ENCODE measurements at places on chromosomes 11 and 22. TPM values are rescaled to one million over a fixed set of nuclear protein-coding genes. Genes with fewer than 3 reads are reported as not detected.
A peak's percentile ranks its signal among the peaks of the same experiment; 100 is the strongest.

GRCh38 chr11:131185915-131186314 is 184.5 kb upstream of the NTM start:
- H3K27ac ChIP-seq = no peak overlapping the region
- H3K36me3 ChIP-seq = no peaks in the 10 kb centered on the region
- H3K27me3 ChIP-seq = peaks cover 37% of the 10 kb centered on the region
- no peak overlapping the region for H3K4me3 ChIP-seq

GRCh38 chr22:30781271-30781875 is 86.7 kb downstream of the OSBP2 start:
- no peaks in the 10 kb centered on the region for H3K36me3 ChIP-seq
- H3K4me1 ChIP-seq = peaks cover 30% of the 10 kb centered on the region
- no peaks in the 10 kb centered on the region for H3K27me3 ChIP-seq
- H3K27ac ChIP-seq = peak overlapping the region; percentile 77
- no peak overlapping the region for H3K4me3 ChIP-seq
- peak; percentile 15 for DNase-seq

Gene DDX25
- total RNA-seq = not detected

DNA sequence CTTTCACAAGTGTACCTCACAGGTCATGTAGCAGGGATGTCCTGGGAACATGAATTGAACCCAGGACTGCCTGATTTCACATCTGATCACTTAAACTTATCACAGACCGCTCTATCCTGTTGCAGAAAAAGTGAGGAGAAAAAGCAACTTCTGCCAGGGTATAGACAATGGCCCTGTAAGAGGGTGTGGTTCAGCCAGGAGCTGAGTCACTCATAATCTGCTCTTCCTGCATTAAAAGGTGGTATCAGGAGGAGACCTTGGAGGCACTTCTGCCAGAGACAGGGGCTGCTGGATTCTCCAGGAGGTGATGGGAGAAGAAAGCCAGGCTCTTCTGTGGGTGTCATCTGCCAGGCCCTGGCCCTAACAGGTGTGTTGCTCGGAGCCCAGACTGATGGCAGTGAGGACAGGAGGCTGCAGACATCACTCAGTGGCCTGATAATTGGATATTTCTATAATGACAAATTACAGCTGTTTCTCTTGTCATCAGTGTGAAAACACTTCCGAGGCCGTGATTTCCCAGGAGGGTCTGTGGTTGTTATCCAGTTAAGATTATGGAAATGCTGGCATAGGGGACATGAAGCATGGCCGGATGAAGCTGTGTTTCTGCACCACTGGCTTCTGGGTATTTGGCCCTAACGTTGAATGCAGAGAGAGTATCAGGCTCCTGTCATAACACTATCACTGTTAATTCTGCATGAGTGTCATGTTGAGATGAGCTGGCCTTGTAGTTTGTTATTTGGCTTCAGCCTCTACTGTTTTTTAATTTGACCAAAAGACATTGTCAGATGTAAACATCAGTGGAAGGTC is 125.1 kb upstream of the ZBED5 start:
- H3K36me3 ChIP-seq = no peaks in the 10 kb centered on the region
- no peak for DNase-seq
- H3K27ac ChIP-seq = no peak overlapping the region

Gene MS4A3
- total RNA-seq = not detected

DNA sequence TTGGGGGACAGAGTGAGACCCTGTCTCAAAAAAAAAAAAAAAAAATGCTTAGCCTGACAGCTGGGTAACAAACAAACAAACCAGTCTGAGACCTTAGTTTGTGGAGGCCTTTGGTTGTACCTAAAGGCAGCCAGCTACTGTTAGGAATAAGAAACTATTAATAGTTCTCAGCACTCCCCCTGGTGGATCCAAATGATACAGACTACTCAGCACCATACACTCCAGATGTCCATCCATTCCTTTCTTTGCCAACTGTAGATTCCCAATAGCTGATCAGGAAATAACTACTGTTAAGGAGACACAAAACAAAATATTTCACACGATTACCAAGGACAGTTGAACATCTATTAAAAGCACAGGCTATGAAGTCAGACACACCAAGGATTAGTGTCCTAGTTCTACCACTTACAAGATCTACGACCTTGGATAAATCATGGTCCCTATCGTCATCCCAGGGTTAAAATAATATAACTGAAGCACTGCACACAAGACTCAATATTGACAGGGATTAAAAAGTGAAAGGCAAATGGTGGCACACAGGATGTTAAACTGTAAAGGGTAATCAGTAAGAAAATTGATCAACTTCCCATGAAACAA is 17.2 kb downstream of the CLDN25 start:
- no peaks in the 10 kb centered on the region for H3K36me3 ChIP-seq
- no peaks in the 10 kb centered on the region for H3K27me3 ChIP-seq
- no peak overlapping the region for H3K4me3 ChIP-seq
- no peaks in the 10 kb centered on the region for H3K4me1 ChIP-seq
- DNase-seq = no peak
- no peak overlapping the region for H3K27ac ChIP-seq

DNA sequence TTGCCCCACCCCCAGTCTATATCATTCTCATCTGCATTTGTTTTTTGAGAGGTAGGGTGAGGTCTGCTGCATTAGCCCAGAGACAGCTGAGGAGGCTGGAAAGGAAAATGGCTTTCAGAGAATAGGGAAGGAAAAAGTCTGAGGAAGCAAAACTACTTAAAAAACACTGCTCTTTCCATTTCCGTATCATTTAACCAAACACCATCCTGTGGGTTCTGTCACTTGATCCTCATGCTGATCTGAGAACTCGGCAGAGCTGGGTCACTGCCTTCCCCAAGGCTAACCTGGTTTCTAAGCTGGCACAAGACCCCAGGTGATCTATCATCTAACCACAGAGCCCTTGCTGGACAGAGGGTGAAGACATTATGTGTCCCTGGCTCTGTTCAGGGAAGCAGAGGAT is 1.2 kb downstream of the FOLR2 start:
- 0 out of 2 replicates have a peak, but pooled peaks cover 4% of the 10 kb centered on the region for H3K27me3 ChIP-seq
- H3K27ac ChIP-seq = no peak overlapping the region

GRCh38 chr11:12704049-12704448 is 29.8 kb downstream of the TEAD1 start:
- no peak overlapping the region for H3K27ac ChIP-seq
- no peaks in the 10 kb centered on the region for H3K27me3 ChIP-seq
- DNase-seq = no peak
- H3K4me1 ChIP-seq = peaks cover 15% of the 10 kb centered on the region
- 0 out of 2 replicates have a peak, but pooled peaks cover 5% of the 10 kb centered on the region for H3K36me3 ChIP-seq

- no peak overlapping the region for H3K4me3 ChIP-seq
- no peak for DNase-seq
- peaks cover 66% of the 10 kb centered on the region for H3K27me3 ChIP-seq
These were observed 563.9 kb upstream of the B3GAT1 start for GRCh38 chr11:134975866-134976376.

- DNase-seq = no peak
- H3K4me1 ChIP-seq = peaks cover 9% of the 10 kb centered on the region
- no peak overlapping the region for H3K4me3 ChIP-seq
- 0 out of 2 replicates have a peak, but pooled peaks cover under 1% of the 10 kb centered on the region for H3K27me3 ChIP-seq
These were observed 46.2 kb downstream of the WT1 start for GRCh38 chr11:32388871-32389770.

Gene SHANK3
- total RNA-seq = 5.8 TPM

GRCh38 chr11:70625582-70626518 is 227.5 kb downstream of the CTTN start:
- H3K4me3 ChIP-seq = no peak overlapping the region
- no peaks in the 10 kb centered on the region for H3K4me1 ChIP-seq
- no peak for DNase-seq
- H3K36me3 ChIP-seq = no peaks in the 10 kb centered on the region
- H3K27ac ChIP-seq = no peak overlapping the region

- DNase-seq = peak; percentile 18
- peaks cover 31% of the 10 kb centered on the region for H3K27me3 ChIP-seq
- H3K36me3 ChIP-seq = no peaks in the 10 kb centered on the region
- H3K4me1 ChIP-seq = no peaks in the 10 kb centered on the region
These were observed 3.1 kb downstream of the ASRGL1 start for GRCh38 chr11:62340269-62340901.

Gene CCDC87
- total RNA-seq = 1.0 TPM

DNA sequence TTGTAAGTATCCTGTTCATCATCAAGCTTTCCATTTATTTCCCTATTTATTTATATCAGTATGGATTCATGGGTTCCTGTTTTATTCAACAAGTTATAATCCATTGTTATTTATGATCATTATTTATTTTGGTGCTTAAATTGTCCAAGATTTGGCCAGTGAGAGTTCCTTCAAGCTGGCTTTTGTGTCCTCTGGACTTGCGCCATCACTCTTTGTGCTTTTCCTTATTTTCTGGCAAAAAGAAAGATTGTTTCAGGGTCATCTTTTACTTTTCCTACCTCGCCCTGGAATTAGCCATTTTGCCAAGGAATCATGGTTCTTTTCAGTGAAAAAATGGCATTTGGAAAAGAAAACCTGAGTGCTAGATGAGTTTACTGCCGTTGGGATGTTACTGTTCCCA is 193.4 kb downstream of the ADAMTS15 start:
- peaks cover 25% of the 10 kb centered on the region for H3K4me1 ChIP-seq
- H3K27ac ChIP-seq = no peak overlapping the region
- no peaks in the 10 kb centered on the region for H3K36me3 ChIP-seq

DNA sequence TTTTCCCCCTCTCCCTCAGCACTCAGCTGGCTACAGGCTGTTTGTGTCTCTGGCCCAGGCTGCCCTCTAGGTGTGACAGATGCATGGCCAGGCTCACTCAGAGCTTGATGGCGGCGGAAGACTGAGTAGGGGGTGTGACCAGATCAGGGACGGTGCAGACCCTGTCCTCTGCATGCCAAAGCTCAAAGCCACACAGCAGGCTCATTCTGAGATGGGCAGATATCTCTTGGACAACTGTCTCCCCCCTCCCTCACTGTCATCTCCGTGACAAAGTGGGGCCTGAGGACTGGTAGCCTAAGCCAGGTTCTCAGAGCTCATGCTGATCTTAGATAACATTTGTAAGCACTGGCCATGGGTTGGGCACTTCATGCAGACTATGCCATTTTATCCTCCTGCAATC is 231.3 kb downstream of the DSCAML1 start:
- H3K4me1 ChIP-seq = no peaks in the 10 kb centered on the region
- H3K27ac ChIP-seq = no peak overlapping the region
- no peak for DNase-seq
- H3K4me3 ChIP-seq = no peak overlapping the region

DNA sequence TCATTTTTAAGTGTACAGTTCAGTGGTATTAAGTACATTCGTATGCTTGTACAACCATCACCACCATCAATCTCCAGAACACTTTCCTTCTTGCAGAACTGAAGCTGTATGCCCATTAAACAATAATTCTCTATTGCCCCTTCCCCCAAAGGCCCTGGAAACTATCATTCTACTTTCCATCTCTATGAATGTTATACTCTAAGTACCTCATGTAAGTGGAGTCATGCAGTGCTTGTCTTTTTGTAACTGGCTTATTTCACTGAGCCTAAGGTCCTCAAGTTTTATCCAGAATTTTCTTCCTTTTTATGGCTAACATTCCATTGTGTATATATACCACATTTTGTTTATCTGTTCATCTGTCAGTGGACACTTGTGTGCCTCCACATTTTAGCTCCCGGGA is 29.7 kb downstream of the MMP7 start:
- no peaks in the 10 kb centered on the region for H3K4me1 ChIP-seq
- no peaks in the 10 kb centered on the region for H3K36me3 ChIP-seq
- DNase-seq = no peak
- H3K27ac ChIP-seq = no peak overlapping the region

DNA sequence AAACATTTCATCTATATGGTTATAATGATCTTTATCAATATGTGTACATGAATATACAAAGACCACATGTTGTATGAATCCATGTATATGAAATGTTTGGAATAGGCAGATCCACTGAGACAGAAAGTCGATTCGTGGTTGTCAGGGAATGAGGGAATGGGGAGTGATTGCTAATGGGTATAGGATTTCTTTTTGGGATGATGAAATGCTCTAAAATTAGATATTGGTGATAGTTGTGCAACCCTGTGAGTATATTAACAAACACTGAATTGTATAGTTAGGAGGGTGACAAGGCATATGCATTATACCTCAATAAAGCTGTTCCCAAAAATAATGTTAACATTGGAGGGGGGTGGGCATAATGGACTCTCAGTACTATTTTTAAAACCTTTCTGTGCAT is 5.0 kb upstream of the PTPMT1 start:
- H3K27ac ChIP-seq = peak overlapping the region; percentile 28
- no peaks in the 10 kb centered on the region for H3K27me3 ChIP-seq
- no peak overlapping the region for H3K4me3 ChIP-seq
- DNase-seq = no peak
- H3K4me1 ChIP-seq = peaks cover 8% of the 10 kb centered on the region

Gene TP53AIP1
- total RNA-seq = not detected

DNA sequence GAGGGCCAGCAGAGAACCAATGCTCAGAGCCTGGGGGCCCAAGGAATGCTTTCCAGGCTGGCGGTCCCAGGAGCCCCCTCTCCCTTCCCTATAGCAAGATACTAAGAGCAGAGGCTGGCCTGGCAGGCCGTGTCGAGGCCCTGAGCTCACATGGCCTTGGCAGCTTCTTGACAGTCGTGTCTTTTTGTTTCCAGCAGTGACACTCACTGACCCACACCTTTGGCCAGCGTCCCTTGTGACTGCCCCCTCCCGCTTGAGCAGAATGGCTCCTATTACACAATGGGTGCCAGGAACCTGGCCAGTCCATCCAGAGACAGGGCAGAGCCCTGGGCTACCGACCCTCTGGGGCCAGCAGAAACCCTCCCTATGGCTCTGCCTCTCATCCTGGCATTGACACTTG is 6.4 kb upstream of the CCND1 start:
- H3K27ac ChIP-seq = no peak overlapping the region
- peaks cover 22% of the 10 kb centered on the region for H3K4me1 ChIP-seq
- H3K27me3 ChIP-seq = no peaks in the 10 kb centered on the region
- H3K4me3 ChIP-seq = no peak overlapping the region

Gene LGALS12
- total RNA-seq = not detected

Gene SLC22A9
- not detected for total RNA-seq

DNA sequence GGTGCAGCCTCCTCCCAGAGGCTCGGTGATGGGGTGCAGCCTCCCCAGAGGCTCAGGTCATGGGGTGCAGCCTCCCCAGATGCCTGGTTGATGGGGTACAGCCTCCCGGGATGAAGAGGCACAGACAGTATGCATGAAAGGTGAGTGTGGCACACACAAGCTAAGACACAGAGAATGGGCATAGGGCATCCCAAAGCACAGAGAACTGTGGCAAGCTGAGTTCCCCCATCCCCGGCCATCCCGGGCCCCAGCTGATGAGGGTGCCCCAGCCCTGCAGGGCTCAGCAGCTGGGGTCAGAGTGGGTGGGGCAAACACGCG is 4.8 kb upstream of the SYT8 start:
- no peak overlapping the region for H3K27ac ChIP-seq
- no peak for DNase-seq
- no peaks in the 10 kb centered on the region for H3K36me3 ChIP-seq
- H3K4me3 ChIP-seq = no peak overlapping the region
- H3K4me1 ChIP-seq = peaks cover 80% of the 10 kb centered on the region
- H3K27me3 ChIP-seq = no peaks in the 10 kb centered on the region

DNA sequence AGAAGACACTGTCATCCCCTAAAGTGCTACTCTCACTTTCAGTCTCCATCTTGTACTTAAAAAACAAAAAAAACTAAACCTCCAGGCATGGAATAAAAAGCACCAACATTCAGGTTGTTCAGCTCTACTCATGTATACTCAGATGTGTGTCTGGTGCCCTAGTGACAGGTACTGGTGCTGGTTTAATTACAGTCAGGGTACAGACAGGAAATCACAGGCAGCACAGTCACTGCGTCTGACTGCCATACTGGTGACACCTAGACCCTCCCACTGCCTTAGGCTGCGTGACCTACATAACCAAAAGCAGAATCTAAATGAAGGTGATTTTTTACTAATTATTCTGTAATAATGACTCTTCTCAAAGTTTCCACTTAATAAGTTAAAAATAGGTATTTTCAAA is at the start of gene ARHGAP32:
ARHGAP32 (minus strand) TSS at position 176 of the 400 bp plus-strand sequence; CDS start at position 49, 127 bp downstream.
- H3K27me3 ChIP-seq = no peaks in the 10 kb centered on the region
- H3K36me3 ChIP-seq = no peaks in the 10 kb centered on the region
- peaks cover 39% of the 10 kb centered on the region for H3K4me1 ChIP-seq
- H3K27ac ChIP-seq = peak within 1 kb of the TSS; percentile 86
- peak; percentile 44 for DNase-seq

Measured in PC-9 (cell line).